Cerebellar nuclear complex (tissue), 1 donor: ENCODE measurements at places on chromosomes 13 and 19.

DNA sequence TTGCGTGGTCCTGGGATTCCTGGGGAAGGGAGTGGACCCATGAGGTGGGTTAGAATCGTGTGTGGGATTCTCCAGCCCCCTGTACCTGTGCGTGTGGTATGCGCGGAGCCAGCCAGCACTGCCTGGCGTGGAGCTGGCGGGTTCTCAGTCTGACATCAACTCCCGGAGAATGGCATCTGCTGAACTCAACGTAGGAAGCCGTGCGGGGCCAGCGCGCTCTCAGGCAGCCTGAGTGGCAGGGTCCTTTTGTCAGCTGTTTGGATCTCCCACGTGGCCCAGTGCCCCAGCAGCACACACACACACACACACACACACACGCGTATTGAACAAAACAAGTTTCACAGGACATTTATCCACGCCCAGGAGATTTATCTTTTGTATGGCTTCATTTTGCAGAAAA is 28.1 kb downstream of the ATP4B start:
- DNase-seq, result no peak

DNA sequence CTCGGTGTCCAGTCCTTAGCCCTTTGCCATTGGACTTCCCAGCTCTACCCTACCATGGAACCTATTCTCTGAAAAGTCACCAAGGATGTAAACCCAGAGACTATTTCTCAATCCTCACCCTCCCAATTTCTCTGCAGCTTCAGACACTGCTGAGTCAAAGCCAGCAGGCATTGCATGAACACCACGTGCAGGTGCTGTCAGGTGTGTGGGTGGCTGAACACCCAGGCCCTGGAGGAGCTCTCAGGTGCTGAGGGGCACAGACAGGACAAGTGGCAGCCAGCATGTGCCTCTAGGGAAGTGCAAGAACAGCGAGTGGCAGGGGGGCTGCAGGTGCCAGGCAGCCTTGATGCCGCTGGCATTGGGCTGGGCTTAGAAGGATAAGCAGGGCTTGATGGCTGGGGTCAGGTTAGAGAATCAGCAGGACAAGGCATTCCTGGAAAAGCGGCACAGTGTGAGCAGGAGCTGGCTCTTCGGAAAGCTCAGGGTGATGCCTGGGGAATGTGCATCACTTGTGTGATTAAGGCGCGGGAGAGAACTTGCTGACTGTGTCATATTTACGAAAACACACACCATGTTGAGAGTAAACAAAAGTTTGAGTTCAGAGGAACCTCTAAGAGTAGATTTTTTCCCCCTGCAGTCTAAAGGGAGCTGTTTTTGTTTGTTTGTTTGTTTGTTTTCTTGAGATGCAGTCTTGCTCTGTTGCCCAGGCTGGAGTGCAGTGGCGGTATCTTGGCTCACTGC is 83.8 kb downstream of the LNX2 start:
- no peak for DNase-seq

DNA sequence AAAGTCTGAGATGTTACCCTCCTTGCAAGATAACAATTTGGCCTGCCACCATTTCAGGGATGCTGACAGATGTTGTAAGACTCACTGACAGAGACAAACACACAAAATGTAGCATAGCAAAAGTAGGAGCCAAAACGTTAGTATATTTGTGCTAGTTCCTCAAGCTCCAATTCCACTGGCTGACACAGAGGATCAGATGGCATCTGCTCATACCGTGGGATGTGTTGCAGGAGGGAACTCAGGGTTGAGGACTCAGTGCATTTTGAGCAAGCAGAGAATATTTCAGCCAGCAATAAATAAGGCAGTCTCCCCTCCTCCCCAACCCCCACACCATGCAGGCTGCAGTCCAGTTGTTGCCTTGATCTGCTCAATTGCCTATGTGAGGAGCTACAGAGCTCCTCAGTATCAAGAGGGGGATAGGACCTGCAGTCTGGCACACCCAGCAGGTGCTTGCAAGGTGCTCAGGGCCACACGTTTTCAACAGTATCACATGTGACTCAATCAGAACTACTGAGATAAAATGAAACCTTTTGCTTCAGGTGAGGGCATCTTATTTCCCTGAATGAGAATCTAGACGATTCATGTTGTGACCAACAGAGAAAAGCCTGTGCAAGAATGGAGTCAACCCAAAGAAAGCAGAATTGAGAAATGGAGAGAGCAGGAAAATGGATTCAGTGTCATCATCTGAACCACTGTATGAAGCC is 23.6 kb upstream of the LRCH1 start:
- DNase-seq, result no peak

GRCh38 chr19:9849791-9850190 is 14.7 kb downstream of the PIN1 start:
- no peak for DNase-seq

DNA sequence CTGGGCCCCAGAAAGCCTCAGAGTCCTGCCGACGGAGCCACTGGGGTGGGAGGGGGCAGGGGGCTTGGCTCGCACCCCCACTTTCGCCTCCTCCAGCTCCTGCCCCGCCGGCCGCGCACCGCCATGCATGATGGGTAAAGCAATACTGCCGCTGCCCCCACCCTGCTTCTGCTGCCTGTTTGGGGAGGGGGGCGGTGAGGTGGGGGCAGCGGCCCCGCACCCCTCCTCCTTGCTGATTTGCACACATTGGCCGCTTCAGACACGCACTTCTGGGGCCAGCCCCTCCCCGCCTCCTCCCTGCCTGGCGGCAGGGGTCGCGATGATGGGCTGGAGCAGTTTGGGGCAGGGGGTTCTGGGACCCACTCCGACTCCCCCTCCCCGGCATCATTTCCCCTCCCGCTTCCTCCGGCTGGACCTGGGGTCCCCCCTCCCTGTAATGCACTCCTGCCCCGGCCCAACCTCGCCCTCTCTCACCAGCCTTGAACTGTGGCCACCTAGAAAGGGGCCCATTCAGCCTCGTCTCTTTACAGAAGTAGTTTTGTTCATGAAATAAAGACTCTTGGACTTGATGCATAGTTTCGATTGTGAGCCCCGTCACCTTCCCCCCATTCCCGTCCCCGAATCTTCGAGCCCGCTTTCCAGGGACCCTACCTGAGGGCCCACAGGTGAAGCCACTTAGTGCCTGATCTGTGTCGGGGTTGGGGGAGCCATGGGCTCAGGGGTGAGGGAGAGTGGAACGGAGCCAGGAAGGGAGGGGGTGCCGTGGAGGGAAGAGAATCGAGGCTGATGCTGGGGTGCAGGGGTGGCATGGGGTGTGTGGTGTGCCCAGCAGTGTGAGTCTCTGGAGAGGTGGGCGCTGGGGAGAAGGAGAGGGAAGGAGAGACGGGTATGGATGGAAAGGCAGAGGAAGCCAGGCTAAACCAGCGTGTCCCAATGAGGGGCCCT is 1.4 kb upstream of the HPN start:
- no peak for DNase-seq

DNA sequence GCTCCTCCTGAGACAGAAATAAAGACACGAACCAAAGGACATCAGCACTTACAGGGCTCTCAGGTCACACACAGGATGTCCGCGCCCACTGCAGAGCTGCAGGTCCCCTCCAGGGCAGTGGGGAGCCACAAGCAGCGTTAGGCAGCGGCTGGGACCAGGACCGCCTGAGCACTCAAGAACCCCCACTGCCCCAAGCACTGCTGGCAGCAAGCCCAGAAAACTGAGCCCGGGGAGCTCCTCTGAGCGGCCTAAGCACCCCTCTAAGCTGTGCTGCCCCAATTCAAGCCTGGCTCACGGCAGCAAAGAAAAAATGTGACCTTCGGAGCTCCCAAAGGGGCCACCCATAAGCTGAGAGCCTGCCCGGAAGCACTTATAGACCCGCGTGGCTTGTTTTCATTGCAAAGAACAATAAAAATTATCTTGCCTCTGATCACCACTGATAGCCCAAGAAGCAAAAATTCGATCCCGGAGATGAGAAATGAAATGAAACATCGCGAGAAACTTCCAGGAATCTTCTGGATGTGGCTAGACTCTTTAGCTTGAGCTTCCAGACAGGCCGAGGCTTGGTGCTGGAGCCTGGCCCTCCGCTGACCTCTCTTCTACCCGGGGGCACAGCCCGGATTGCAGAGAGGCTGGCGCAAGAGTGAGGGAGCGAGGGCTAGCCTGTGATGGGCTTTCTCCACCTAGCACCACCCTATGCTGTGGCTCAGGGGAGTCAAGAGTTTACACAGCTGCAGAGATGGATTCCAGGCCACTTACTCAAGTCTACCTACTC is 6.3 kb downstream of the DPP9 start:
- DNase-seq, result no peak

DNA sequence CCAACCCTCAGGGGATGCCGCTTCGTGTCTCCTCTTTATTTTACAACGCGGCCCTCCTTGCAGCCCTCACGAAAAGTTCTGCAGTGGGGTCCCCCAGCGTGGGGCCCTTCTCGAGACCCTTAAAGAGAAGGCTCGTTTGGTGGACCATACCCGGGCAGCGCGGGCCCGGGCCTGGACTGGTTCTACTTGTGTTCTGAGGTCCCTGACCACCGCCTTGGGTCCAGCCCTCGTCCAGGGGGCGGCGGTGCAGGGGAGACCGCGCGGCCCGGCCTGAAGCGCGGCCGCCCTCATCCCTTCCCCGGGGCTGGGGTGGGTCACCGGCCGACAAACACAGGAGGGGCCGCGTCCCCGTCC is 400 bp upstream of the SERP2 start:
- DNase-seq, result no peak

DNA sequence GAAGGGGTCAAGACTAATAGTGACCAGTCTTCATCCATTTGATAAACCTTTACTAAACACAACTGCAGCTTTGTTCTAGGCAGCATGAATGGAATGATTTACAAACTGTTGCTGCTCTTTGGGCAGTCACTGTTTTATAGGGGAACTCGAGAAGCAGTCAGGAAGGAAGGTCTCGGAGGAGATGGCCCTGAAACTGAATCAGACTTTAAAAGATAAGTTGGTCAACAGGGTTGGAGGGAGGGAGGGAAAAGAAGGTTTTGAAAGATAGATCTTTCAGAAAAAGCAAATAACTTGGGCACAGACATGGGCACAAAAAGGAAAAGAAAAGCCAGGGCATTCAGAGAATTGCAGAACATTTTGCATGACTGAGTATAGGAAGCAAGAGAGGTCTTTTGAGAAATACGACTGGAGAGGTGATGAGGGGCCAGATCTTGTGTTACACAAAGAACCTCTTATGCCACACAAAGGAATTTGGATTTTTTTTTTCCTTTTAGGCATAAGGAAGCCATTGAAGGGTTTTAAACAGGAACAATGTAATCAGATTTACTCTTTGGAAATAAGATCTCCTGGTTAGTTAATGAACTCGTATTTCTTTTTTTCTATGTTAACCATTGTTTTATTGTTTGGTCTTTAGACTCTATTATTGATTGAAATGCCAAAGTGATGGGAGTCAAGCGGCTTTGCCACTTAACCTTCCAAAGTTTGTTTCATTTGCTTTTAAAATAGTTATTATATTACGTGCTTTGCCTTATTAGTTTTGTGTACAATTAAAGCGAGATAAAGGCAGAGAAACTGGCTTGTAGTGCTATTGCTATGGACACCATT is 37.5 kb upstream of the SACS start:
- no peak for DNase-seq

- DNase-seq, result no peak
Measured at GRCh38 chr19:17409990-17410389, 4.6 kb upstream of the BST2 start.

DNA sequence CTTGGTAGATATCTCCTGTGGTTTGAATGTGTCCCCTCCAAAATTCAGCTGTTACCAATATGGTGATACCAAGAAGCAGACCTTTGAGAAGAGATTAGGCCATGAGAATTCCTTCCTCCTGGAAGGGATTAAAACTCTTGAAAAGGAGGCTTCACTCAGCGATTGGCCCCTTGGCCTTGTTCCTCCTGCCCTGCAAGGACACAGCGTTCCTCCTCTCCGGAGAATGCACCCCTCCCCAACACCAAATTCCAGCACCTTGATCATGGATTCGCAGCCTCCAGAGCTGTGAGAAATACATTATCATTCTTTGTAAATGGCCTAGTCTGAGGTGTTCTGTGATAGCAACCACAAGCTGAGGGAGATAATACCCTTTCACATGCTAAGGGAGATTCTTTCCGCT is 34.5 kb upstream of the ARHGEF7 start:
- DNase-seq, result no peak

DNA sequence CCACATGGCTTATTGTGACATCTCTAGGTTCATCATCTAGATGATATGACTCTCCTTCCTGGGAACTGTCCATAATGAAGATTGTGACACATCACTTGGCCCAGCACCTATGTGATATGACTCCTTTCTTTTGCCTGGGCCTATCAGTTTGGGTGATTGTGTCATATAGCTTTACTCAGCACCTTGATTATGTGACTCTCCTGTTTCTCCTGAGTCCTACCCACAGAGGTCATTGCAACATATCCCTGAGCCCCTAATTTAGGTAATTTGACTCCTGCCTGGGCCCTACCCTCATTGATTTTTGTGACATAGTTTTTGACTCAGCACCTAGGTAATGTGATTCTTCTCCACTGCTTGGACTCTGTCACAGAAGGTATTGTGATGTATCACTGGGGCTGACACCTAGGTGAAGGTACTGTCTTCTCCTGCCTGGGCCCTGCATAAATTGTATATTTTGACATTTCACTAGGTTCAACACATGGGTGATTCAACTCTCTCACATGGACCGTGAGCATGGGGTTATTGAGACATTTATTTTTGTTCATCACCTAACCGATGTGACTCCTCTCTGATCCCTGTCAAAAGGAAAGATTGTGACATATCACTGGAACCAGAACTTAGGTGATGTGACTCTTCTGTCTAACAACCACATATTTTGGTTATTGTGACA is 26.2 kb upstream of the ZNF254 start:
- DNase-seq, result no peak

GRCh38 chr19:39308531-39309304 is 11.9 kb downstream of the LRFN1 start:
- no peak for DNase-seq

GRCh38 chr13:44449999-44450821 is 76.6 kb downstream of the SERP2 start:
- DNase-seq, result no peak

GRCh38 chr19:8342316-8342683 is 762 bp downstream of the KANK3 start:
- DNase-seq, result no peak
